ENCODE measurements at places on chromosomes 6 and 20.

DNA sequence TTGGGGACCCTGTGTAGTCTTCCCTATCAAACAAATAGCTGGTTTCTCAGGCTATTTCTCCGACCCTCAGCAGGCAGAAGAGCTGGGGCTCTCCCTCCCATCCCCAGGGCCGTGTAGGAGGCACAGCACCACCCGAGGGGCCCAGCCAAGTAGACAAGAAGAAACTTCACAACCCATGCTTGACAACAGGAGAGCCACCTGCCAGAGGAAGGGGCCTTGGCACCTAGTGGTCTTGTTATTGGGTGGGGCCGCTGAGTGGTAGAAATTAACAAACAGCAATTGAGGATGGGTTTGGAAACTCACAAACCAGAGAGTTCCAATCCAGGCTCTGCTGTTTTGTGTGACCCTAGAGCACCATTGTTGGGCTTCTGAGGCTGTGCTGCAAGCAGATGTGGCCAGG lies 108.5 kb upstream of the CHD6 start:
- no peak for DNase-seq

- peak; percentile 76 for DNase-seq
Measured at GRCh38 chr6:136067731-136068341, 182.3 kb downstream of the MTFR2 start.

- DNase-seq = no peak
Measured at GRCh38 chr6:127918506-127919427, 17.9 kb upstream of the THEMIS start.

DNA sequence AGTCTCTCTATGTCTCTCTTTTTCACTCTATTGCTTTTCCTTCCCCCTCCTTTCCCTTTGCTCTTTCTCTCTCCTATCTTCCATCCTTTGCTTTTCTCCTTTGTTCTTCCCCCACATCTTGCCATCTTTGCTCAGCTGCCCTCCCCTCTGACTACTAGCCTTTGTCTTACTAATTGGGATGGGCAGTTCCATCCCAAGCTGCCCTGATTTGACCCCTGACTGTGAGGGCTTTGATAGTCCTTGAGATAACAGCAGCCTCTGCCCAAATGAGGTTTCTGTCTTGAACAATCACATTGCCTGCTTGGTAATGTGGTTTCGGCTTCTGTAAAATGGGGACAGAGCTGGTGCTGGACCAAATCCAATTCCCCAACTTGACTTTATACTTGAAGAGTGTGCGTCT lies 327.7 kb downstream of the DHX35 start:
- DNase-seq = no peak

GRCh38 chr6:13560651-13561044 lies 13.8 kb upstream of the SIRT5 start:
- DNase-seq = no peak

- no peak for DNase-seq
Measured at GRCh38 chr20:49814057-49814694, 1.5 kb downstream of the SLC9A8 start.

- DNase-seq = peak; percentile 39
Measured at GRCh38 chr6:33590531-33591198, 10.6 kb upstream of the BAK1 start.

DNA sequence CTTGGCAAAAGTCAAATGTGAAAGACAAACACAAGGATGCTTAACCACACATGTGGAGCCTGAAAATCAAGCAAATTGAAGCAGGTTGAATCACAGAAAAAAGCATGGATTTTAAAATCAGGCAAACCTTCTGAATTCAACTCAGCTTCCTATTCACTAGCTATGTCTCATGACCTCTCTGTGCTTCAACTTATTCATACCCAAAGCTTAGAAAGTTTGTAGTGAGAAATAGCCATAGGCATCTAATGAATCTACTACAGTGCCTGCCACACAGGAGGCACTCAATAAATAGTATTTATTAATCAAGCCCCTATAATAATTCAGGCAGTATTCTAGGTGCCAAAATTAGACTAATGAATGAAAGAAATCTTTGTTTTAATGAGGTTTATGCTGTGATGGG lies 112.2 kb upstream of the TNFAIP3 start:
- DNase-seq = no peak

DNA sequence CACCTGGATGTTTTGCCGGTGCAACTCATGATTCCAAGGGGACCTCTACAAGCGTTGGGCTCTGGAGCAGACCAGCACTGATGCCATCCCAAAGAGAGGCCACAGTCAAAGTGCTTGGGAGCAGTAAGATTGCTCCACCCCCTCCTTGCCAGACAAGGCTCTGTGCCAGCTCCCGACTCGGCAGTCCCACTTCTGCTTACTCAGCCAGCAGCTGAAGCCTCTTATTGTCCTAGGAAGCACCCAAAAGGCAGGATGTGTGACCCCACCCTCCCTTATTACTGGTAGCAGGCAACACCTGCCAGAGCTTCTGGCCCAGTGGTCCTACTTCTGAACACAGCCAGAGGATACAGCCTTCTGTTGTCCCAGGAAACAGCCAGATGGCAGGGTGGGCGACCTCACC lies 614.2 kb downstream of the TENT5A start:
- no peak for DNase-seq

DNA sequence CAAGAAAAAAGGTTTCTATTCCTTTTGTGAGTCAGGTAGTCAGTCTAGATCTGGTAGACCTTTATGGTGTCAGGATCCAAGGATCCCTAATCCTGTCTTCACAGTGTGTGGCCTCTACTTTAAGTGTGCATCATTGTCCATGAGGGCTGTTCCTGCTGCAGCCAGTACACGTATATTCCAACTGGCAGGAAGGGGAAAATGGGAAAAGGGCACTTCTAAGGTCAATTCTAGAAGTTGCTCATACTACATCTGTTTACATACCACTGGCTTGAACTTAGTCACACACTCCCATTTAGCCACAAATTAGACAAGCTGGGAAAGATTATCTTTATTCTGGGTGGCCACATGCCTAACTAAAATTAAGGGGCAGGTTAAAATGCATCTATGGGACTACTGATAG lies 9.7 kb upstream of the MMS22L start:
- peak; percentile 25 for DNase-seq

DNA sequence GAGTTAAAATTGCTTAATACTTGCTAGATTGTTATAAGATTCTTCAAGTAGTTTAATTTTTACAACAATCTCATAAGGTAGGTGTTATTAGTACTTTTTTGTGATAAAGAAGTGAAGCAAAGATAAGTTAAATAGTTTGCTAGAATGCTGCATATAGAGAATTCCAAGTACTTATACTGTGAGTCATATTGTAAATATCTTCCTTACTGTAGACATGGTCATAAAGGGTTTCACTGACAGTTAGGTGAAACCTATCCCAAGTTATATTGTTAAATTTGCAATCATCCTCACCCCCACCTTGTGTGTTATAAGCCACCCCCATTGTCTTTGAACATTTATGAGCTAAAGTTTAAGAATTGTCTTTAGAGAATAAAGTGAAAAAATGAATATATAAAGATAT lies 142.0 kb downstream of the FAM83B start:
- no peak for DNase-seq

DNA sequence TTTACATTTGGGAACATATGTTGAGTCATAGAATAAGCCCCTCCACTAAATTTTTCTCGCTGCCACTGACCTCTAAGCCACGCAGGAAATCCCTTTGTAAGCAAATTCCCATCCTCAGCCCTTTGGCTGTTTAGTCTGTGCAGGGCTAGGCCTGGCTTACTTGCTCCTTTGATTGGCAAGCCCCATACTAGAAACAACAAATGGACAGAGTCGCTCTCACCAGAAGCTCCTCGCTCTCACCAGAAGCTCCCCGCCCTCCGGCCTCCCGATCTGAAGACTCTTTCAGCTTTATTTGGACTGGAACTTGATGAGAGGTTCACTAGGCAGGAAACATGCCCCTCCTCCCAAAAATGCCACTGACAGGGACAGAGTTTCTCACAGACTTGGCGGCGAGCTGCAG lies 149.2 kb upstream of the EXOC2 start:
- DNase-seq = no peak

- DNase-seq = no peak
Measured at GRCh38 chr20:19143890-19144289, 68.6 kb upstream of the SLC24A3 start.

- DNase-seq = no peak
Measured at GRCh38 chr6:18276610-18277236, 12.4 kb upstream of the DEK start.

DNA sequence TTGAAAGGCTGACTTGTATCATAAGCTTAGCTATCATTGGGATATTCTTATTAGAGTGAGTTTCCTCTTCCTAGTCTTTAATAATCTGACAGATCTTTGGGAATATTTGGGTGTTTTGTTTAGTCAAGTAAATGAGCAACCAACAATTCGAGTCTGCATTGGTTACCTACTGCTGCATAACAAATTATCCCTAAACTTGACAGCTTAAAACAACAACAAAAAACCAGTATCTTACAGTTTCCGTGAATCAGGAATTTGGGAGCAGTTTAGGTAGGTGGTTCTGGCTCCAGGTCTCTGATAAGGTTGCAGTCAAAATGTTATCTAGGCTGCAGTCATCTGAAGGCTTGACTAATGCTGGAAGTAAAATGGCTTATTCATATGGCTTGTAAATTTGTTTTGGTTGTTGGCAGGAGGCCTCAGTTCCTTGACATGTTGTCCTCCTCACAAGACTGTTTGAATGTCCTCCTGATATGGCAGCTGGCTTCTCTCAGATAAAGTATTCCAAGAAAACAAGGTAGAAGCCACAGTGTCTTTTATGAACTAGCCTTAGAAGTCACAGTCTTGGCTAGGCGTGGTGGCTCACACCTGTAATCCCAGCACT lies 7.2 kb downstream of the GTF3C6 start:
- DNase-seq = no peak

GRCh38 chr6:20732896-20733295 lies 198.6 kb downstream of the CDKAL1 start:
- no peak for DNase-seq

DNA sequence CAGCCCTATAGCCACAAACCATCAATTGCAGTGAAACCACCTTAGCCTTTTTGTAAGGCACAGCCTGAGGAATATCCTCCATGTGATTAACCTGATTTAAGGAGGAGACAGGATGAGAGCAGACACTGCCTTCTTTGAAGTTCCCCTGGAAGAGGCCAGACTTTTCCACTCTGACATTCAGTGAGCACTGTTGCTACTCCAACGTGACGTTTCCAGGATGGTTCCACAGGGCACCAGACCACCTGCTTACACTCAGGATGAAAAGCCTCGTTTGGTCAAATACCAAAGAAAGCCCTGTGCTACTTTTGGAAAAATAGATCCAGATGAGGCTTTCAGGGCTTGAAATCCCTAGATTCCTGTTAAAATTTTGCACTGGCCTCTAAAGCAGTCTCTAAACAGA lies 1102.1 kb upstream of the FLRT3 start:
- DNase-seq = no peak

All from AG10803 (cell line).